NCI-H2029 (cell line): ENCODE measurements at places on chromosomes 16 and 17.

GRCh38 chr16:85350973-85351372 lies 238.7 kb upstream of the CIBAR2 start:
- peak; percentile 89 for DNase-seq

DNA sequence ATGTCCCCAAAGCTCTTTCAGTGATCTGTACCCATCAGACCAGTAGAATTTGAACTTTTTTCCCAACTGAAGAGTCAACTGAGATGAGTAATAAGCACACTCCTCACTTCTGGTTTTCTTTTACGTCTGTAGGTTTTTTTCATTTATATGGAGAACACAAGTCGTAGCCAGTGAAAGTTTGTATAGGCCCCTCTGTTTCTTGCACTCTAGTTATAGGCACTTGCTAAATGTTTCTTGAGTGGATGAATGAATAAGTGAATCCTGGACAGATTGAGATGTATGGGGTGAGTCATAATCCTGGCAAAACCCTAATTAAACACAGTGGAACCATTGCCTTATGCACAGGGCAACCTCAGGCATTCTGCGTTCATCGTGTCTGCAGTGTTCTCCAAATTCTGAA lies 193.7 kb upstream of the TBX2 start:
- no peak for DNase-seq

DNA sequence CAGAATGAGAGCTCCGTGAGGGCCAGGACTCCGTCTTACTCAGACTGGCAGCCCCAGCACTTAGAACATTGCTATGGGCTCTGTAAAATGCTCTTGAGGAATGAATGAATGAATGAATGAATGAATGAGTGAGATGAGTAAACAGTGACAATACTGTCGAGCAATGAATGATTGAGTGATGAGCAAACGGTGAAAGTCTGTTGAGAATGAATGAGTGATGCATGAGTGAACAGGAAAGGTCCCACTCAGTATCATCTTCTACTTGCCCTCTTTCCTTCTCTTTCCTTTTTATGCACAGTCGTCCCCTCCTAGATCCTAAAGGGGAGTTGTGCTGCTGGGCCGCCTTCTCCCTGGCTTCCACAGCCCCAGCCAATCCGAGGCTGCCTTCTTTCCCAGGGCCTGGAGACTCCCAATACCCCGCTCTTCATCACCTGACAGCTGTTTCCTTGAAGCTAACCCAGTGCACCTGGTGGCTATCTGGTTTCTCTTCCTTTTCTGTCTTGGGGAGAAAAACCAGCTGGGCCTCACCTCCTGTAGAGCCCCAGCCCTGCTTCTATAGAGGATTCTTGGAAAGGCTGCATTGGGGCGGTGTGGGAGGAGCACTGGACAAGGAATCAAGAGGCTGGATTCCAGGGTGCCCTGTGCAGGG lies 32.7 kb upstream of the CACNG1 start:
- DNase-seq: no peak

- DNase-seq: no peak
These were observed 57.2 kb downstream of the C16orf82 start for GRCh38 chr16:27123795-27124409.

- DNase-seq: peak; percentile 11
These were observed 9.2 kb upstream of the SERPINF1 start for GRCh38 chr17:1752425-1753262.

DNA sequence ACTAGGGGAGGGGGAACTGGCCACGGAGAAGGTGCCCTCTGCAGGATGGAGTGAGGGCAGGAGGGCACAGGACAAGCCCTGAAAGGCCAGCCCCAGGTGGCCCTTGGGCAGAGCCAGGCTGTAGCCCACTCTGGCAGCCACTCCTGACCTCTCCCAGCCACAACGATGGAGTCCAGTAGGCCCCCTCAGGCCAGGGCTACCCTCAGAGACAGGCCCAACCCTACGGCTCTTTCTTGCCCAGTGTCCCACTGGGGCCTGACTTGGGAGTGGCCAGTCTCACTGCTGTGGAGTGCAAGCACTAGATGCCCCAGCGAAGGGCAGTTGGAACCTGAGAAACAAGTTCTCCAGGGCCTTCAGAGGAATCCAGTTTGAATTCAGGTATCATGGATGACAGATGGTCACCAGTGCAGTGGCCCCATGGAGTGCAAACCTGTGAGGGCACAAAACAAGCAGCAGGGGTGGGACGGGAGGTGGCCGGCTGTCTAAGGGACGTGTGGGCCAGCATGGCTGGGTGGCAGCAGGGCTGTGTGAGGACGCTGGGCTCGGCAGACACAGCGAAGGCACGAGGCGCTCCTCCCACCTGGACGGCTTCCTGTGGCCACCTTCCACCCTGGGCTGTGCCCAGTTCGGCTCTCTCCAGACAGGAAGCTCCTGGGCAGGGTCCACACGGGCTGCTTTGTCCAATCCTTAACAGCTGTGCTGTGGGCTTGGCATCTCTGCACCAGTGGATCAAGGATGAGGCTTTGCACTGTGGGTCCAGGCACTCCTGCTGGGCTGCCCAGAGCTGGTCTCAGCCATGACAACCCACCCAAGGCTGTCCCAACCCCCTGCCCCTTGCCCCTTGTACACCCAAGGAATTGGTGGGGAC lies 72.1 kb downstream of the AMFR start:
- no peak for DNase-seq
